ENCODE measurements at places on chromosomes 2 and 18.

- no peak for DNase-seq
Observed at GRCh38 chr2:13682540-13683272, 949.8 kb upstream of the LRATD1 start.

DNA sequence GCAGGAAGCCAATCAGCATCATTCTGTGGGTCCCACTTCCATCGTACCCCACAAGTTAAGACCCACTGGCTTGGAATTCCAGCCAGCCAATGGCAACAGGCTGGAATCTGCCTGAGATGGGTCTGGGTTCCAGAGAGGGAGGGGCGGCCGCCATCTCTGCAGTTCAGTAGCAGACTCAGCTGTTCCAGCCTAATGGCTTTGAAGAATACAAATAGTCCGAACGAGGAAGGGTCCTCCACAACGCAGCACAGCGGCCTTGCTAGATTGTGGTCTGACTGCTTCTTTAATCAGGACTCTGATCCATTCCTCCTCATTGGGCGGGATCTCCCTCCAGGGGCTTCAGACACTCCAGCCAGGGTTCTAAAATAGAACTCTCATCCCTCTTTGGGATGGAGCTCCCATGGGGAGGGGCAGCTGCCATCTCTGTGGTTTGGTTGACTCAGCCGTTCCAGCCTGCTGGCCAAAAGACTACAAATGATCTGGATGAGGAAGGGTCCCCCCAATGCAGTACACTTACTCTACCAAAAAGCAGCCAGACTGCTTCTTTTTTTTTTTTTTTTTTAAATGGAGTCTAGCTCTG lies 42.7 kb upstream of the PAIP2B start:
- DNase-seq: no peak

GRCh38 chr2:195819276-195819675 lies 162.2 kb downstream of the SLC39A10 start:
- no peak for DNase-seq

DNA sequence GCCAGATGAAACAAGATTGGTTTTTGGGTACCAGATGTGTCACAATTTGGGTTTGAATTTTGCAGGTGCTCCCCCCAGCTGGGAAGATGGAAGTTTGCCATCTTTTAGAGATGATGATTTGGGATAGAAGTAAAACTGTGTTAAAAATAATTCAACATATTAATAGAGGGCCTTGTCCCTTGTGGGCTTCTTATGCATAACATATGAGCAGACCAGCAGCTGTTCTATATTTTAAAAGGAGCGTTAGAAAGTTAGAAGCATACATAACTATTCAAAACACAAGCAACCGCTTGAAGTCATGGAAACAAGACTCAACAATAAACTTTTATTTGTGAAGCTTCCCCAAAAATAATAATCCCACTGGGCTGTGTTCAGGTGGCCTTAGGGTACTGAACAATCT lies 62.8 kb downstream of the EFEMP1 start:
- DNase-seq: peak; percentile 70

DNA sequence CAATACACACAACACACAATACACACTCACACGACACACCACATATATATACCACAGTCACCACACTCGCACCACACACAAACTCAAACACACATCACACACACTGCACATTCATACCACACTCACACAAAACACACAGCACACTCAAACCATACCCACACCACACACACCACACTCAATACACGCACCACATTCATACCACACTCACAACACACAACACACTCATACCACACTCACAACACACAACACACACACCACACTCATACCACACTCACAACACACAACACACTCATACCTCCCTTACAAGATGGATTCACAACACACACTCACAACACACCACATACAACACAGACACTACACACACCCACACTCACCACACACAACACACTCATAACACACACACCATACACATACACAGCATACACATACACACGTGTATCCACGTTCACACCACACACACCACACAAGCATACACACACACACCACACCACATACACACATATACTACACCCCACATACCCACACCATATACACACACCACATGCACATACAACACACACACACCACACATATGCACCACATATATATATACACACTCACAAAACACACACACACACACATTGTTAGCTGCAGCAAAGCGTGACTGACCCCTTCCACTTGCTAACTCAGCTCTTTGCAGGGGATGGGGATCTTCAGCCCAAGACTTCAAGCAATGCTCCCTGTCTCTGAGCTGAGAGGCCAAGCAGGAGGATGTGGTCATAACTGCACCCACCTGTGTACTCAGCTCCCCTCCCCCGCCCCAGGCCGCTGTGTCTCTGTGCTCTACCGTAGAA lies 59.0 kb downstream of the SDC1 start:
- no peak for DNase-seq

GRCh38 chr2:104845552-104845931 lies 8.4 kb upstream of the POU3F3 start:
- no peak for DNase-seq

- DNase-seq: peak; percentile 76
Observed at GRCh38 chr2:197179744-197180498, 130.7 kb downstream of the ANKRD44 start.

DNA sequence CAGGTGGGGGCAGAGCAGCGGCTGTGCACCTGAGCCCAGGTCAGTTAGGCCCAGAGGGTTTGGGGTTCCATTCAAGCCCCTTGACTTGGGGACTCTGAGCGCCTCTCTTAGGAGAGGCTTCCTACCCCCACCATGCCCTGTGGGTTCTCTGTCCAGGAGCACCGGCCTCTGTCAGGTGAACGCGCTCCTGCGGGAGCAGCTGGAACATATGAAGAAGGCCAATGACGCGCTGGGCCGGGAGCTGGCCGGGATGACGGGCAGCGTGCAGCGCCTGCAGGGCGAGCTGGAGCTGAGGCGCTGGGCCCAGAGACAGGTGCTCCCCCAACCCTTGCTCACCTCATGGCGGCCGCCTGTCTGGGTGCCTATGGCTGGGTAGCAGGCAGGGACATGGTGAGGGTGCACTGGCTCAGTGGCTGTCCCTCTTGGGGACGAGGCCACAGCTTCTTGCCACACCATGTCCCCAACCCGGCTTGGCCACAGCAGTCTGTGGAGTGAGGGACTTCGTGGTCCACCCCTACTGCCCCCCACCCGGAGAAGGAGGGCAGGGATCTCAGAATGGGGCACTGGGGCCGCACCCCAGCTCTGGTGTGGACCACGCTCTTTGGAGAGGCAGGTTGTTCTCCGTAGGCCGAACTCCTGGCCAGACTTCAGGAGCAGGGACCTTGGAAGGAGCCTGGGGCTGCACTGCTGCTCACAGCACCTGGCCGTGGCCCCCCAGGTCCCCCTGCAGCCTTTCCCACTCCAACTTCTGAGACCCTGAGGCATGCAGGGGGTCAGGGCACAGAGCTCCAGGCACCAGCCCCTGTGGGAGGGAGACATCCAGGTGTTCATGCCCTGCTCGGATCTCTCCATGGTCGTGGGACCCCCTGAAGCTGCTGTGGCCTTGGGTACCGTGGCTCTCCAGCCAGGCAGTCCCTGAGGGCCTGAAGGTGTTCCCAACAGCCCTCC lies 19.7 kb downstream of the CROCC2 start:
- DNase-seq: peak; percentile 9

- DNase-seq: no peak
Observed at GRCh38 chr2:205471776-205472175, 210.5 kb upstream of the NRP2 start.

GRCh38 chr2:11812466-11813248 lies 66.2 kb downstream of the LPIN1 start:
- DNase-seq: no peak

GRCh38 chr2:218391202-218391601 lies 8.5 kb upstream of the CTDSP1 start:
- DNase-seq: no peak

DNA sequence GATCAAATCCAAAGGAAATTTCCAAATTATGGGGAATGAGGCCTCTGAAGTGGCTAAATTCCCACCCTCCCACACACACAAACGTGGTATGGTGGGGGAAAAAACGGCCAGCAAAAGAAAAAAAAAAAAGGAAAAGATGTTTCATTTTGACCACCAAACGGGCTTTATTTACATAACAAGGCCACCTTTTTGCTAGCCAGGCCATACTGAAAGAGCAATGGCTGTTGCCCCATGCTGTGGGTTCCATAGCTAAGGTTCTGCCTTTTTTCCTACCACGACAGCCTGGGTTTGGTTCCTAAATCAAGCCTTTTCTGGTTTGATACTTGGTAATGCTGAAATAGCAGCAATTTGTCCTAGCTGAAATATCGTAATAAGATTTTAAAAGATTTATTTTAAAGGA lies 14.0 kb upstream of the IL1B start:
- no peak for DNase-seq

- DNase-seq: peak; percentile 24
Observed at GRCh38 chr2:208033701-208034502, 8.6 kb upstream of the PLEKHM3 start.

DNA sequence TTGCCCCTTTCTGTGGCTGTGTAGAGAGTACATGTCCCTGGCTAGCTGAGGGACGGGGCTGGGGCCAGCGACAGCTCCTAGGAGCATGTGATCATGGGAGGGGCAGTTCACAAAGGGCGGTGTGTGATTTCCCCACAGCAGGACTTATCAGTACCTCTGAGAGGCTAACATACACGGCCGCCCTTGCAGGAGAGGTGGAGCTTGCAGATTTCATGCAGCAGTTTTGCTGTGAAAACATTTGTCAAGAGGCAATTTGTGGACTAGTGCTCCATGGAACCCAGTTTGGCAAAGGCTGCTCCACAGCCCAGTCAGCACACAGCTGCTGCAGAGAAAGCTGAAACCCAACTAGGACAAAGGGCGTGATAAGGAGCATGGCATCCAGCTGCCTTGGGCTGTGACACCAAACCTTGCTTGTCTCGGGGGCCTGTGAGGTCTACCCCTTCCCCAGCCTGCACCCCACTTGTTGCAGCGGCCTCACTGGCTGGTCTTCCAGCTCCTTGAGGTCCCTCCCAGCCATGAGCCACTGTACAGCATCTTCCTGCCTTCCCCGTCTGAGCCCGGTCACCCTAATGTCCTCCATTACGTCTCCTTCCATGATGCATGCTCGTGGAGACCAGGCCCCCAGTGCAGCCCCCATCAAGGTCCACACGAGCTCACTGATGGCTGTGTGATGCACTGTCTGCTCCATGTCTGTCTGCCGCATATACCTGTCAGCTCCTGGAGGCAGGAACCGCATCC lies 121.4 kb upstream of the HDAC4 start:
- no peak for DNase-seq

- DNase-seq: no peak
Observed at GRCh38 chr18:46220116-46220515, 115.9 kb downstream of the HAUS1 start.

DNA sequence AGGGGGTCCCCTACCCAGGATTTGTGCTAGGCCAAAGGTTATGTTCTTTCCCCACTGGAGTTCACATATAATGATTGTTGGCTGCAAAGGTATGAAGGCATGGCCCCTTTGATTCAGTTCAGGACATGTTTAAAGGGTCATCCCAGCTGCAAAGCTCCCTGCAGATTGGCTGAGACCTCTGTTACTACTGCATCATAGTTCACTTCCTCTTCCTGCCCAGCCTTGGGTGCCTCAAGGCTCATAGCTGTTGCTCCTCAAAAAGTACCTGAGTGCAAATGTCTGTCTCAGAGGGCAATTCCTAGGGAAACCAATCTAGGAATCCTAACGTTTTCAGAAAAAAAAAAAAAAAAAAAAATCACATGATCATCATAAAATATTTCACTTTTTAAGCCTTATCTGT lies 125.1 kb downstream of the ATL2 start:
- DNase-seq: no peak

GRCh38 chr2:77387324-77387723 lies 134.9 kb downstream of the LRRTM4 start:
- DNase-seq: no peak

- no peak for DNase-seq
Observed at GRCh38 chr2:100766806-100767205, 53.1 kb upstream of the NPAS2 start.

DNA sequence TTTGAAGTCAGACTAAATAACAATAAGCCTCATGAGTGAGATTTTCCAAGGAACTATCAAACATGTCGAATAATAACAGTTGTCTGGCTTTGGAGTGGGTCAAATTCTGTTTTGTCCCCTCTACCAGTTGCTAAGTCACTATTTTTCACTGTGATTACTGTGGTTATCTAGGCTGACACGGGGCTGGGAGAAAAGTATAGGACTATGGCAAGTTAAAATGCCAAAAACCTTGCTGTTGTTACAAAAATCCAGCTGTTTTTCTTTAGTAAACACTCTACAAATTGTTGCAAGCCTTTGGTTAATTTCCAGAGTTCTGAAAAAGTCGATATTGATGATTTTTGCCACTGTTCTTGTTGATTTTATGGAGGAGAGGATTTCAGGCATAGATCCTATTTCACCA lies 1.5 kb downstream of the CFAP210 start:
- DNase-seq: no peak

GRCh38 chr18:8359076-8359475 lies 250.2 kb upstream of the RAB12 start:
- DNase-seq: no peak

- no peak for DNase-seq
Observed at GRCh38 chr18:35519148-35519899, 21.6 kb upstream of the INO80C start.

- DNase-seq: no peak
Observed at GRCh38 chr2:197121255-197121654, 189.3 kb downstream of the ANKRD44 start.

- no peak for DNase-seq
Observed at GRCh38 chr2:26017464-26018183, 16.3 kb upstream of the RAB10 start.

DNA sequence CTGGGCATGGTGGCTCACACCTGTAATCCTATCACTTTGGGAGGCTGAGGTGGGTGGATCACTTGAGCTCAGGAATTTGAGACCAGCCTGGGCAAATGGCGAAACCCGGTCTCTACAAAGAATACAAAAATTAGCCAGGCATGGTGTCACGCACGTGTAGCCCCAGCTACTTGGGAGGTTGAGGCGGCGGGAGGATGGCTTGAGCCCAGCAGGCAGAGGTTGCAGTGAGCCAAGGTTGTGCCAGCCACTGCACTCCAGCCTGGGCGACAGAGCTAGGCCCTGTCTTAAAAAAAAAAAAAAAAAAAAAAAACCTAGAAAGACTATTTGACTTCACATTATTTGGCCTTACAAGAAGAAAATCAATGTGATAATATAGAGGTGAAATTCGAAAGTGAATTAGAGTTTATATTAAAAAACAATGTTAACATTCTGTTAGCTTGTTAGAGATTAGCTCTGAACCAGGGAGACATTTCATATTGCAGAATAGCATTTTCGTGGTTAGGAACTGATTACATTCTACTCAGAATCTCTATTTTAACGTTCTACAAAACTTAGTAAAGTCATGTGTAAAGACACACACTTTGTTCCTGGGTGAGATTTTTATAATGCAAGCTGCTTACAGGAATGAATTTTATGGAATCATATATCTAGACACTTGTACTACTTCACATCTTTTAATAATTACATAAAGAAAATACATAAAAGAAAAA lies 120.5 kb downstream of the THADA start:
- no peak for DNase-seq

GRCh38 chr2:112187805-112188596 lies 49.8 kb downstream of the FBLN7 start:
- no peak for DNase-seq

- no peak for DNase-seq
Observed at GRCh38 chr2:61726456-61727209, 127.2 kb downstream of the FAM161A start.
